ENCODE measurements at places on chromosomes 1 and 21.
A peak's percentile ranks its signal among the peaks of the same experiment; 100 is the strongest.

GRCh38 chr1:71565262-71565661 lies 484.4 kb upstream of the ZRANB2 start:
- peak; percentile 37 for DNase-seq

- no peak for DNase-seq
Observed at GRCh38 chr1:241999026-241999425, at the start of gene MAP1LC3C. TSS of gene MAP1LC3C (minus strand) at chr1:241999098. CDS start at chr1:241999008, 90 bp downstream.

DNA sequence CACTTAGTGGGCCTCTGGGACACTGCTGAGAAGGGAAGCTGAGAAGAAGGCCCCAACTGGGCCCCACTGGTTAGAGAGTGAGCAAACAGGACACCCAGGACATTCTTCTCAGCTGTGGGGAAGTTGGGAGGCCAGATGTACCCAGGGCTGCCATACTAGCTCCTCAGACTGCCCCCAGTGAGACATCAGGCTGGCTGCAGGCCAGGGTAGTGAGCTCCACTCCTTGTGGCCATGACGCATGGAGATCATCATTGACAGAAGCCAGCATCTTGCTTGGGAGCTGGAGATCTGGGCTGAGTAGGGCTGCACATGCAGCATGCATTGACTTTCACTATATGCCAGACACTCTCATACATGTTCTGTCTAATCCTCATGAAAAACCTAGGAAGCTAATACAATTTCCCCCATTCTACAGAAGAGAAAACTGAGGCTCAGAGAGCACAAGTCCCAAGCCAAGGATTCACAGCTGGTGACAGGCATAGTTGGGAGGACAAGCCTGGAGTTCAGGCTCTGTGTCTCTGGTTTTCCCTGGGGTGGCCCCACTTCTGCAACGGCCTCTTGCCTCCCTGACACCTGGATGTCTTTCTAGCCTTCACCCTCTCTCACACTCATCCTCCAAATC lies 24.1 kb upstream of the MYCL start:
- no peak for DNase-seq

DNA sequence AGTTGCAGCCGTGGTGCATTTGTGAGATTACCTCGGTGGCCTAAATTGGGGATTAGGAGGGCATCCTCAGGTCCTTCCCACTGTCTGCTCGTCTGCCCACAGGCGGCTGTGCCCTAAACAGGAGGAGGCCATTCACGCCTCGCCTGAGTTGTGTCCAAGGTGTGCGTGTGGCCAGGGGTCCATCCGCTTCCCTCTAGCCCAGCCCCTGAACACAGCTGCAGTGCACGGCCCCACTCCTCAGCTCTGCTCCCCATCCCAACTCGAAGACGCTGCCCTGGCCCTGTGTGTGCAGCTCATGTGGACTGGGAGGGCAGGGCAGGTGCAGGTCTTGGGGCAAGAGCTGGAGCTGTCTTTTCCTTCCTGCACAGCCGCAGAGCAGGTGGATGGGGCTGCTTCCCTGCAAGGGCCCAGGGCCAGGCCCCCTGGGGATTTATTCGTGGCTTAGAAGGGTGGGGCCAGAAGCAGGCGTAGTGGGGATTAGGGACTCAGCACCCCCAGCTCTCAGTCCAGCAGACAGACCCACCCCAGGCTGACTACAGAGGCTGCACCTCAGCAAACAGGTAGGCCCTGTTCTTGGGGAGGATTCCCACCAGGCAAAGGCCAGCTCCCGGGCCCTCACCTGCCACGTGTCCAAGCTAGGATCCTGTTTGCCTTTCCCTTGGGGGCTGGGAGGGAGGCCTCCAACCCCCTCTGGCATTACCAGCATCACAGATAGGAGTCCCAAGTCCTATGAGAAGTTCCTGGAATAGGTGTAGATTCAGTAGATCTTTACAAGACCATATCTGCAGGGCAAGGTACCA lies 4.3 kb downstream of the GUK1 start:
- no peak for DNase-seq

DNA sequence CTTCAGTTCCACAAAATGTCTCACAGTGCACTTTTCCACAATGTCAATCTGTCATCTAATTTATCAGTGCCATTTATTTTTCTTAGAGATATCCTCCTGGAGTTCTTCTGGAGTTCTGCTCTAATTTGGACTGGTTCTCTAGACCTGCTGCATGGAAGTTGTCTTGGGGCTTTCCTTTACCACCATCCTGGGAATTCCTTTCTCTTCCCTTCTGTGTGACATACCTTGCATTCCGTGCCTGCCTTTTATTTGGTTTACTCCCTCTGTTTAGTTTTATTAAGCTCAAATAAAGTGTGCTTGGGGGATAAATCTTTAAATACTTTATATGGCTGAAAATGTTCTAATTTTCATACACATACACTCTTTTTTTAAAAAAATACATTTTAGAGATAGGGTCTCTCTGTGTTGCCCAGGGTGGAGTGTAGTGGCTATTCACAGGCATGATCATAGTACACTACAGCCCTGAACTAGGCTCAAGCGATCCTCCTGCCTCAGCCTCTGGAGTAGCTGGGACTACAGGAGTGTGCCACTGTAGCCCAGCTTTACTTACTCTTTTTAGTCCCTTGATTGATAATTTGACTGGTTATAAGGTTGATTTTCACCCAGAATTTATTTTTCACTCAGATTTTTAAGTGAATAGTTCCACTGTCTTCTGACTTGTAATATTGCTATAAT lies 14.4 kb downstream of the MTF2 start:
- no peak for DNase-seq

DNA sequence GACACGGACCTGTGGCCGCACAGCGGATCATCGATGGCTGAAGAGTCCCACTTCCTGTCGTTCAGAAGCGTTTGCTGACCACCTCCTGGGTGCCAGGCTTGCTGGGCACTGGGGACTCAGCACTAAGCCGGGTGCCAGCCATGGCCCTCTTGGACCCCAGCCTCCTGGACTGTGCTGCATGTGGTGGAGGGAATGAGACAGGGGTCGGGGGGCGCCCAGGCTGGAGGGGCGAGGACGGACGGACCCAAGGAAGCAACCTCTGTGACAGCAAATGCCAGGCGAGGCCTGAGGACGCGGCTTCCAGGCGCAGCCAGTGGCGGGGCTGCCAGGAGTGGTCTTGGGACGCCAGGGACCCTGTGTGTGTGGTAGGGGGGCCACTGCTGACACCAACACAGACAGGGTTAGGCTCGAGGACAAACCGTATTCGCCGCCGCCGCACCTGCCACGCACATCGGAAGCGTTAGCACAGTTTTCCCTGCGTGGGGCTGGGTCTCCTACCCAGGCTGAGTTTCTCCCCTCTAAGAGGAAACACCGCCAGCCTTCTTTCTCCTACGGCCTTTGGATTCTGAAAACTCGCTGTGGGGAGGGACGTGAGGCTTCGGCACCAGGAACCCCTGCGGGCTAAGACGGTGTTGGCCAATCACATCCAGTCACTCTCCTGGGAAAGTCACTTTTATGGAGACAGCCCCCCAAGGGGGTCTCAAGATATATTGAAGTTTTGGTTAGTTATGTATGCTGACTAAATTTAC lies 3.1 kb upstream of the MXRA8 start:
- no peak for DNase-seq

DNA sequence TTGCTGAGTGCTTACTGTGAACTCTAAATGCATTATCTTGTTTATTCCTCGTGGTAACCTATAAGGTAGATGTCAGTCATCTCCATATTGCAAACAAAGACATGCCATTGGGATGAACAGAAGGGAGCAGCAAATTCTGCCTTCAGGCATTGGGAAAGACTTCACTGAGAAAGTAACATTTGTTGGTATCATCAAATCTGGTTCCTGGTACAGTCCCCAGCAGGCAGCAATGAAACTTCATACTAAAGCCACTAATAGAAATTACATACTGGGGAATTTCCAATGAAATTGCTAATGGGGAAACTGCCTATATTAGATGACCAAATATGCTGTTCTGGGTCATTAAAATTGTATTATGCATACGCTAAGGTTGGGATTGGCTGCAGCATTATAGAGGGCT lies 47.3 kb upstream of the ST6GALNAC5 start:
- DNase-seq = no peak

DNA sequence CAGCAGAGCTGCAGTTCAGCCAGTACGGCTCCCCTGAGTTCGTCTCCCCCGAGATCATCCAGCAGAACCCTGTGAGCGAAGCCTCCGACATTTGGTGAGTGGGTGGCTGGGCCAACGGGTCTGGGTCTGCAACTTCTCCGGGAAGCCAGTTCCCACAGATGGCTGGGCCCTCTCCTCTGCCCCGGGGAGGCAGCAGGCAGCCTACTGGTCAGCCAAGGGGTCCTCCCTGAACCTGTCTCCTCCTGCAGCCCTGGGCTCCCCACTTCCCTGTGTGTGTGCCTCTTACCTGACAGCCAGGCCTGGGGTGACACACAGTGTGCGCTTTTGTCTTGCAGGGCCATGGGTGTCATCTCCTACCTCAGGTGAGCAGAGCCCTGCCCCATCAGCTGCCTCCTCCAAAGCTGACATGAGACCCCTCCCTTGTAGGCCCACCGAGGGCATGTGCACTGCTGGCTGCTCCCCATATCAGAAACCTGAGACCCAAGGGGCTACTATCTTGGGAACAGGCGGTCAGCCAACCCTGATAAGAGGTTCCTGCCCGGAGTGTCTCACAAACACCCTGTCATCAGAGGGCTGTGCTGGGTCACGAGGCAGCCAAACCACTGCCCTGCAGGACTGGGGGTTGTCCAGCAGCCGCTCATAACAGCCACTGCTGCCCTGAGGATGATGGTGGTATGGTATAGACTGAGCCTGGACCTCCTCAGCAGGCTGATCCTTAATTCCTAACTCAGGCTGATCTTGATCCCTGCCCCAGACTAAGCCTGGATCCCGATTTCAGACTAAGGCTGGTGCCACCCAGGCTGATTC lies 37.6 kb downstream of the TRIM11 start:
- DNase-seq = no peak

- no peak for DNase-seq
Observed at GRCh38 chr1:151542710-151543129, 2.6 kb downstream of the TUFT1 start.

- DNase-seq = no peak
Observed at GRCh38 chr1:245598524-245599305, 443.9 kb downstream of the KIF26B start.

DNA sequence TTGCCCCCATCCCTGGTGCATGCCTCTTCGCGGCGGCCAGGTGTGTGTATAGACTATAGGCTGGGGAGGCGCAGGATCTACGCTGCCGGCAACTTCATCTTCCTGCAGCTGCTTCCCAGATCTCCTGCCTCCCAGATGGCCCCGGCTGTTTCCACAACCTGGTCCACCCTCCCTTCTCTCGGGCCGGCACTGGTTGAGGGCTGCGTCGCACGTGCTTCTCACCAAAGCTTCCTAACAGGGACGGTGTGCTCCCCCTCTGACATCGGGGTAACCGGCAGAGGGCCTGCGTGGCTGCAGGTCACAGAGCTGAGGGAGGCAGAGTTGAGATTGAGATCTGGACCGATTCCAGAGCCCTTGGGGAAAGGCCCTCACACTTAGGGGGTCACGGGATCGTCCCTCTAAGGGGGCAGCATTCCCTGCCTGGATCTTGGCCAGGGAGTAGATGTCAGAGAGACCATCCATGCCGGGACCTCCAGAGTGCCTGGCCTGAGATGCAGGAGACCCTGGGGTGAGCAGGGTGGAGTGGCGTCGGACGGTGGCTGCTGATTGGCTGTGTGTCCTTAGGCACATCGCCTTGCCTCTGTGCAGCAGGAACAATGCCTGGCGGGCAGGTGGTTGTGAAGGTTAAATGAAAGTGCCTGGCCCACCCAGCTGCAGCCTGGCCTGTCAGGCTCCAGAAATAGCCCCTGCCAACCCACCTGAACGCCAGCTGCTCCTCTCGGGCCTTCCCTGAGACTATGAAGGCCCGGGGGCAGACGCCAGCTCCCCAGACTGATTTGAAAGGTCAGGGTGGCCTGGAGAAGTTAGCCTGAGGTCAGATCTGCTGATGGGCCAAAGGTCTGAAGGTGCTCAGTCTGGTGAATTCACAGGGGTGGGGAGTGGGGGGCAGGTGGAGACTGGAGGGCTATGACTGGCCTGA lies 6.1 kb upstream of the MASP2 start:
- no peak for DNase-seq

DNA sequence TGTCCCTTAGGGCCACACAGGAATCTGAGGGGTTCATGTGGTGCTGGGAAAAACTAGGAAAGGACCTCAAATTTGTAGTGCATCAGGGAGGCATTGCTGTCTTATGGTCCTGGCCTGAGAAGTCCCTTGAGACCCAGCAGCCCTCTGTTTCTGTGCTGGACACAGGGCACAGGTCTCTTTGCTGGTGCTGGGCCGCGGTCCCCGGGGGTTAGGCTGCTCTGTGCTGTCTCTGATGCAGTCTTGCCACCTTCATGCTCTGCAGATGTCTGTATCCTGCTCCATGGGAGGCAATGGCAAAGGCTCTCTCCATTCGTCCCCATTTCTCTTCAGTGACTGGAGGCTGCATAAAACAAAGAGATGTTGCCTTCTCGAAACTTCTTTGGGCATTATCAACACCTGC lies 13.0 kb downstream of the EDARADD start:
- no peak for DNase-seq

GRCh38 chr21:44064852-44065403 lies 42.3 kb upstream of the PWP2 start:
- DNase-seq = no peak

- DNase-seq = no peak
Observed at GRCh38 chr1:119159111-119159510, 18.7 kb upstream of the WARS2 start.

DNA sequence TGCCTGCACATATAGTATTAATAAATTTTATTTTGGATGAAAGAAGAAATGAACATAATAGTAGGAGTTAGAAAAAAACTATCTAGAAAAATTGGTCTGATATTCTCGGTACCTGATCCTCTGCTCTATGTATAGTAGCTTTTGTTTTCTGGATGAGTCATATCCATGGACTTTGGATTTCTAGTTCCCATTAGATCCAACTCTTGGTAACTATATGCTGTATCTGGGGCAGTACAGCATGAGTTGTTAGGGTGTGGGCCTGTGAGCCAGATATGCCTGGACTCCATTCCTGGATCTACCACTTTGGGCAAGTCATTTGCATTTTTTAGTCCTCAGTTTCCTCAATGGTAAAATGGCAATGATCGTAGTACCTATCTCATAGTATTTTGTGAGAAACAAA lies 372.2 kb upstream of the PKN2 start:
- no peak for DNase-seq

- no peak for DNase-seq
Observed at GRCh38 chr21:38468989-38469388, 29.3 kb downstream of the ERG start.

GRCh38 chr1:64246294-64246917 lies 43.0 kb downstream of the UBE2U start:
- peak; percentile 64 for DNase-seq

- DNase-seq = peak; percentile 74
Observed at GRCh38 chr1:156129687-156130577, 15.4 kb downstream of the LMNA start.

DNA sequence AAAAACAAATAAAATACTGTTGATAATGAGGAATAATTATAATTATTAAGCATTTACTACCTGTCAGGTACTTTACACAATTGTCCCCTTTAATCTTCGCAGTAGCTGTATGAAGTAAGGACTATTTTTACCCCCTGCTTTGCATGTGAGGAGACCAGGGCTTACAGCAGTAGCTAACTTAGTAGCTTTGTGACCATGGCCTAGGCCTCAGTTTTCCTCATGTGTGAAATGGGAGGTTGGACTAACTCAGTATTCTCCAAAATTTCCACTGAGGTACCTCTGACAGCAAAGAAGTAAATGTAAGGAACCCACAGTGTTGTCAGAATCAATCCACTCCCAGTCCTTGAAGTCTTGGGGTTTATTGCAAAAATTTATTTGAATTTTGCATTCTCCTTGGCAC lies 3.8 kb upstream of the CSRP1 start:
- no peak for DNase-seq
